Lung microvascular endothelial cell (primary cell): ENCODE measurements at places on chromosomes 1 and 21.

DNA sequence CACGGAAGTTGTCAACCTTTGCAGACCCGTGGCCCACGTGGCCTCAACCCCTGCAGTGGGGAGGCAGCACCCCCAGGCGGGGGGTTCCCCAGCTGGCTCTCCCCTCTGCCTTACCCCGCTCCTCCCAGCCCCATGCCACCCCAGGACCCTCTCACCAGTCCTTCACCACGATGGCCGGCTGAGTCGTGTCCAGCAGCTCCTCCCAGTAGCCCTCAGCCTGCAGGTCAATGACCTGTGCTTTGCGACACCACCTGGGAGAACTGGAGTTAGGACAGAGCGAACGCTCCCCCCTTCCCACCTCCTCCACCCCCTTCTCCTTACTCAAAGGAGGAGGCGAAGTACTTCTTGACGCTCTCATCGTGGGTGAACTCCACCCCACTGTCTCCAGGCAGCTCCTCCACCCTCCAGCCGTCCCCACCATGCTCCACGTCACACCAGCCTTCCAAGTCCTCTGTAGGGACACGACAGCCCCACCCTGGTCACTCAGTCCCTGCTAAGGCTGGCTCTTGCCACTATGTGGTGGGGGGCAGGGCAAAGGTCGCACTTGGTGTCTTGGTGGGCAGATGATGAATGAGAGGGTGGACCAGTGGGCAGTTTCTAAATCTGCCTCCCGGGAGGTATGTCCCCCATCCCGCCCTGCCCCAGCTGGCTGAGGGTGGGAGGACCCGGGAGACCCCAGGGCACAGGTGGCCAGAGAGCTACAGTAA is 4.5 kb downstream of the FBXO2 start:
- no peak for DNase-seq

DNA sequence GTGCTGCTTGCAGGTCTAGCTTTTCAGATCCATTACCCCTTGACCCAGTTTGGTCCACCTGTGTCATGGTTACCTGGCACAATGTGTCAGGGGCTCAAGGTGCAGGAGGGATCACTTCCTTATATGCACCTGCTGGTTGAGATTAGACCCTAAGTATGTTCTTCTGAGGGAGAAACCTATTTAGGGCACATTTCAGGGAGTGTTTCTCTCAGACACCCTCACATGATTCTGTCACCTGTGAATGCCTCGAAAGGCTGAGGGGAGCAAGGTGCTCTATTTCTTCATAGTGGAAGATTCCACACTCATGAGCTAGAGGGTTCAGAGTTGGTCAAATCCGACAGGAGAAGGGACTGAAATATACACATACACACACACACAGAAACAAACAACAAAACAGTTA is 15.5 kb downstream of the HSD3B2 start:
- DNase-seq: no peak

DNA sequence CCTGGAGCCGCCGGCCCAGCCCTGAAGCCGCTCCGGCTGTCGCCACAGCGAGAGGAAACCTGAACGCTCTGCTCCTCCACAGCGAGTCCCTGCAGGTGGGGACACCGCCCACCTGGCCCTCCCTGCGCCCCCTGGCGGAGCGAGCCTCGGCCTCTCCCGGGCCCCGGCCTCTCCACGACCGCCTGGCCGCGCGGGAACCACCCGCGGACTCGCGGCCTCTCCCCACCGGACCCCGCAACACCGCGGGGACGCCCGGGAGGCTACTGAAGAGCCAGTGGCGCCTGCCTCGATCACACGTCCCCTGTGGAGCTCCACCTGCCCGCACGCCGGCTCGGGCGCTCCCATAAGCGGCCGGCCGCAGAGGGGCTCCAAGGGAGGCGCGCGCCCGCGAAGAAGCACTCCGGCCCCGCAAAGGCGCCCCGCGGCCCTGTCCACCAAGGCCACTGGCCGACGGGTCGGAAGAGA is 109.6 kb downstream of the KCNN3 start:
- DNase-seq: no peak

DNA sequence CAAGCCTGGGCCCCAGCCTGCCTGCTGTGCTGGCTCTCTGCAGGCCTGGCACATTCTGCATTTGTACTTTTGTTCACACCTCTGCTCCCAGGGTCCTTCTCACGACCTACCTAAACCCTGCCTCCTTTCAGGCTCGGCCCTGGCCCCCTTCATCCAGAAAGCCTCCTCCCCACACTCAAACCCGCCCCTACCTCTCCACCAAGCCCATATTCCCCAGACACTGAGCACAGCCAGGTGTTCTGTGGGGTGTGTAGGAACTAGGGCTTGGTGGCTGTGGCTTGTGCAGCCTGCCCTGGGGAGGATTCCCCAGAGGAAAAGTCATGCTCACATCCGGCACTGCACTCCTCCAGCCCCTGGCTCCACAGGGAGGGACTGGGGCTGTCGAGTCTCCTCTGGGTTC is 8.2 kb upstream of the MIXL1 start:
- DNase-seq: no peak

- DNase-seq: no peak
Observed at GRCh38 chr1:92016720-92017316, 13.0 kb upstream of the EPHX4 start.

DNA sequence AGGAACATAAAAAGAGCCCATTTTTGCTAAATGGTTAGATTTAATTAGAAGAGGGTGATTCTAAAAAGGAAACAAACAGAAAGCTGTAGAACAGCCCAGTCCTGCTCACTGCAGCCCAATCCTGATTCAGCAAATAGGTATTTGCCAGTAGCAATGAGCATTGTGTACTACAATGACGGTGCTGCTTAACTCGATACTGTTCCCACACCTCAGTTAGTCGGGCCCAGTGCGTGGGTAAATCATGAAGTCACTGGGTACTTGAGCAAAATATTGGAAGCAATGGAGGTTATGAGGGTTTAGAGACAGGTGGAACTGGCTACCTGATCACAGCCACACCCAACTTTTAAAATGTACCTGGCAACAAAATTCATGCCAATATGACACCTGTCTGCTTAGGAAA is 101.5 kb upstream of the ADGRL2 start:
- no peak for DNase-seq

DNA sequence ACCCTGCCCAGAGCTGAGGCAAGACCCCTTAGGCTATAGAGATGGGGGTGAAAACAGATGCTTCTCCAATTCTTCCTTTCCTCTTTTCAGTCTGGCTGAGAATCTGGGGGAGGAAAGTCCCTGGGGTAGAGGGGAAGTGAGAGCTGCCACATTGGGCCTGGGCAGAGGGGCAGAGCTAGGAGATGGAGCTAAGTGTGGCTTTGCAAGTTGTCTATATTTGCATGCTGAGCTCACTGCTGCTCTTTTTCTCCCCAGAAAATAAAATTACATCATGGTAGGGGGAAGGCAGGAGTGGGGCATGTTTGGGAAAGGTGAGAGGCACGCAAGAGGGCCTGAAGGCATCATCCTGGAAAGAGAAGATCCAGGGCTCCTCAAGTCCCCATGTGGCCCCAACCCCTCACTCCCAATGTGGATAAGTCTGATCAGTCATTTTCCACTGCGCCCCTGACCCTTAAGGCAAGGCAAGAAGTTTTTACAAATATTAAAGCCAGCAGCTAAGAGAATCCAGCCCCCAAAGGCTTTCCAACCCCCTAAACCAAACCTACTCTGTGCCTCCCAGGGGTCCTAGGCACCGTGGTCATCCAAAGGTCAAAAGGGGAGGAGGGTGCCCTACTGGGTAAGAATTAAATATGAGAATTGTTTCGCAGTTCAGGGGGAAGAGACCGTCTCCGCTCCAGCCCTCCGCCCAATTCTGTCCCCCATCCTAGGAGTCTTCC is 500 bp upstream of the PEA15 start:
- no peak for DNase-seq
